ENCODE measurements at places on chromosomes 12 and 14.

DNA sequence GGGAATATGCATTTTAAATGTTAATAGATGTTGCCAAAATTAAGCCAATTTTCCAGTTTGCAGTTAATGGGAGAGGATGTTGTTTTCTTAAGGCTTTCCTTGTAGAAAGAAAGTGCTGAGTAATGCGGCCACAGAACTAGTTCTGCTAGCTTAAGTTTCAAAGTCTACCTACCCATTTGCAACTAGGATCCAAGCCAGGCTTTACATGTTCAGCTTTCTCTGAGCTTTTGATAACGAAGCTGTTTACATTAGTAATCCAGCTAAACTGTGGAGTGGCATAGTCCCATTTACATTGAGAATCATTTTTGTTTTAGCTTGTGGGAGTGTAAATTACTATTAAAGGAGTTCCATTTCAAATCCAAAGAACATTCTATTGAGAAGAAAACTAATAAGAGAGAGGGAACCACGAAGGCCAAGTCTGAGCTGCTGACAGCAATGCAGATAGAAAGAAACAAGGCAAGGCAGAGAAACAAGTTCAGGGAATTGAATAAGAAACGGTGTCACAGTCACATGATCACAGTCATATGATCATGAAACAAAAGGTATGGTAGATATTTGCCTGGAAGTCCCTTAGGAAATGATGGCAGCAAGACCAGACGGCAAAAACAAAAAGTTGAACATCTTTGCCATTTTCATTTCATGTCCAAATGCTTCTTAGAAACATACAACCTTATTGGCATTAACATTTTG is 274.9 kb downstream of the PAWR start:
- no peak for DNase-seq

DNA sequence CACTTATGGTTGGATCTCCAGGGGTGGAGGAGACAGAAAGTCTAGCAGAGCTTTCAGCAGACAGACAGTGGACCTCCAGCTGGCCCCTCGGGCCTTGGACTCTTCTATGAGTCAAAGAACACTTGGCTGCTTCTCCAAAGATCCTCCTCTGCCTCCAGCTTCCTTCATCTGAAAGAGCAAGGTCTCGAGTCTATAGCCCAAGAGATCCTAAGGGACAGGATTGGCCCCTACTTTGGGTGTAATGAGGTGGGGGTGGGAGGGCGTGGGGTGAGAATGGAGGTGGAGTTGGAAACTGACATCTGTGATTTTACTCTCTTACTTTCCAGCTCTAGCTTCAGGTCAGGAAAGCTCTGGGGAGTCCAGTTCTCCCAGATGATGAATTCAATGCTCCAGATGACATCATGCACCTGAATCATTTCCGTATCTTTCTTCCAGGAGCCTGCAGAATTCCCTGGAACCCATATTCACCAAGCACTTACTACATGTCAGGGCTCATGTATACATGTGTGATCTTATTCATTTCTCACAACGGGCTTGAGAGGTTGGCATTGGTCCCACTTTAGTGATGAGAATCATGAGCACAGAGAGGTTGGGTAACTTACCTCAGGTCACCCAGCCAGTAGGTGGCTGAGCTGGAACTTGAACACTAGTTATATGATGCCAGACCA is 10.2 kb upstream of the PGF start:
- no peak for DNase-seq

DNA sequence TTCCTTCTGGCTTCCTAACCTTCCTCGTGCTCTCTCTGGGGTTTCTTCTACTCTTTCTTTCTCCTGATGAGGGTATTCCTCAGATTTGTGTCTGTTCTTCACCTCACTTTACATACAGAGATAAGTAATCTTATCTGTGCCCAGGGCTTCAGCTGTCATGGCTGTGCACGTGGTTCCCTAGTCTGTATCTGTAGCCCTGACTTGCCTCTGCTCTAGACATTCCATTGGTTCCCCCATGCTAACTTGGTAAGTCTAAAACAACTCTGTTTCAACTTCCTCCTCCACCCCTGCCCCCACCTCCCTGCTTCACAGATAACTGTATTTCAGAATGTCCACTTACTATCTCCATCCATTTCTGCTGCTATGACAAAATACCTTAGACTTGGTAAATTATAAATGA is 10.8 kb downstream of the DIP2B start:
- DNase-seq: no peak

DNA sequence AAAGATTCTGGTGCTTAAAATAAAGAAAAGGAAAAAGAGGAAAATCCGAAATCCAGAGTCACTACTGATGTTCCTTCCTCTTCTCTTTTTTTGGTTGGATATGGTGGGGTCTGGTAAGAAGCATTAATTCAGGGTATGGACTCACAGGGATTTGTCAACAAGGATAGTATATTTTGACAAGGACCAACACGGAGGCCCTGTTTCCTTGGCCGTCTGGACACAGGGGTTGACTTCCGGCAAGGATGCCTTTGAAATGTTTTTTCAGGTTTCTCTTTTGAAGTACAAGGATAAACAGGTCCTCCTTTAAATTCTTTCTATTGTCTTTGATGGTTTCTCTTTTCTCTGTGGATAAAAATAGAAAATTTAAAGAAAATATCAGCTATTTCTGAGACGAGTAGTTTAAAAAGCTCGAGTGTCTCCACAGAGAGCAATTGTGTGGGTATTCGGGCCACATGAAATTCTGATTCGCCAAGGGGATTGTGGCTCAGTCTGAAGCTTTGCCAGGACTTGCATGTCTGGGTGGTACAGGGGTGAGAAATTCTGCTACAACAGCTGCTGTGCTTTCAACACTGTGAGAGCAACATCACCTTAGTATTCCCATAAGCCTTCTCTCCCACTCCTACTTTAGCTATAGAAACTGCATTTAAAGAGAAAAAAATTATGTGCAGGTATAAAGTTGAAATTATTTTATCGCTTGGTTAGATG is 88.5 kb upstream of the CSRP2 start:
- DNase-seq: no peak

DNA sequence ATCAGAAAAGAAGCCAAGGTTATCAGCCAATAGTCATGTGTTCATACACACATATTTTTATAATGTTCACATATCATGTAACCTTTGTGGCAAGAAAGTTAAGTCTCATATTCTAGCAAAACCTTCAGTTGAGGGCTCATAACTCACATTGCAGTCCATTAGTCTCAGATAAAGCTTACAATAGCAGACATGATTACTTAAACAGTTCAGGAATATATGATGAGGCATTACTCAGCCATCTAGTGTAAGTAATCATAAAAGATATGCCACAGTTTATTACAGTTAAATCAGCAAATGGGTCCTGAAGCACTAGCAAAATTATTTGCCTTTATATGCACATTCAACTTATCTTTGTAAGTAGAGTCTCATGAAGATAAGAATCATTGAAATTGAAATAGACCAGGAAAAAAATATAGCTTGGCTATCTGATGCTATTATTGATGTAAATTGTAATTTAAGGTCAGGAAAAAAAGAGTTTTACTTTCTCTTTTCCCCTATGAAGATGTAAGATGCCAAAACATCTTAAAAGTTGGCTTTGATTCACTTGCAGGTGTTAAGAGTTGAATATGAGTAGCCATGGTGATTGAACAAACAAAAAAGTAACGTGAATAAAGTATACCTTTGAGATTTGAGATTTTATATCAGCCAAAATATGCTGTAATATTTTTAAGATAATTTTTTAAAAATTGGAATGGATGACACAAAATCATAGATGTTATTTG is 537.0 kb downstream of the SLC6A15 start:
- DNase-seq: no peak

DNA sequence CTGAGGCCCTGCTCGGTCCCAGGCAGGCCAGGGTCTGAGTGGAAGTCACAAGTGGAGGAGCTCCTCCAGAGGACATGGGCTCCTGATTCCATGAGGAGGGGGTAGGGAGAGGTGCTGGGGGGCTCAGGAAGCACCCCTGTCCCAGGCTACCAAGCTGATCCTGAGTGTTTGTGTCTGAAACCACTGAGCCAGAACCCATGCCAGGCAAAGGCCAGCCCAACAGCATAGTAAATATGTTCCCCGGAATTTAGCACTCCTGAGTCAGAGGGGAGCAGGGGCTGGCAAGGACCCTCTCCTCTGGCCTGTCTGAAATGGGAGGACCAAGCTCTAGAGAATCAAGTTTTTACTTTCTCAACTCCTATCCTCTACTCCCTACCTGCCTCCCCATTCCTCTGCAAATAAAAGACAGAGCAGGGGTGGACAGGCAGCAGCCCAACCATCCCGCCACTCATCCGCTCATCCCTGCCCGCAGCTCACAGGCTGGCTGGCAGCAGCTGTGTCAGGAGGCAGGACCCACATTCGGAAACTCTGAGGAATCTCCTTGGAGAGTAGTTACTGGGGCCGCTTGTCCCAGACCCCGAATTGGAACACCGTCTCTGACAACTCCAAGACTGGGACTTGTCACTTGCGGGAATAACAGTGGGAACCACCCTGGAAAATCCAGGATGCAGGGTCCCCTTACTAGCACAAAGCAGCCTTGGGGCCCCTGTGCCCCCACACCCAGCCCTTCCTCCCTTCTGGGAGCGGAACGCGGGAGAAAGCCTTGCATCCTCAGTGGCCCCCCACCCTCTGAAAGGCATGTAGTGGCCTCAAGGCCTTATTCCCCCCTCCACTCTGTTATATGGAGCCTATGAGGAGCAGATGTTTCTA is 102.5 kb downstream of the ZFP36L1 start:
- DNase-seq: no peak

GRCh38 chr12:72098622-72099021 is 160.0 kb downstream of the TPH2 start:
- no peak for DNase-seq

GRCh38 chr12:69392179-69392928 is 32.8 kb downstream of the YEATS4 start:
- DNase-seq: no peak

GRCh38 chr12:29559198-29559597 is 61.7 kb upstream of the OVCH1 start:
- DNase-seq: no peak

- DNase-seq: no peak
Measured at GRCh38 chr12:24705741-24706358, 243.1 kb downstream of the BCAT1 start.

- DNase-seq: no peak
Measured at GRCh38 chr12:24297516-24297915, 348.0 kb upstream of the SOX5 start.

DNA sequence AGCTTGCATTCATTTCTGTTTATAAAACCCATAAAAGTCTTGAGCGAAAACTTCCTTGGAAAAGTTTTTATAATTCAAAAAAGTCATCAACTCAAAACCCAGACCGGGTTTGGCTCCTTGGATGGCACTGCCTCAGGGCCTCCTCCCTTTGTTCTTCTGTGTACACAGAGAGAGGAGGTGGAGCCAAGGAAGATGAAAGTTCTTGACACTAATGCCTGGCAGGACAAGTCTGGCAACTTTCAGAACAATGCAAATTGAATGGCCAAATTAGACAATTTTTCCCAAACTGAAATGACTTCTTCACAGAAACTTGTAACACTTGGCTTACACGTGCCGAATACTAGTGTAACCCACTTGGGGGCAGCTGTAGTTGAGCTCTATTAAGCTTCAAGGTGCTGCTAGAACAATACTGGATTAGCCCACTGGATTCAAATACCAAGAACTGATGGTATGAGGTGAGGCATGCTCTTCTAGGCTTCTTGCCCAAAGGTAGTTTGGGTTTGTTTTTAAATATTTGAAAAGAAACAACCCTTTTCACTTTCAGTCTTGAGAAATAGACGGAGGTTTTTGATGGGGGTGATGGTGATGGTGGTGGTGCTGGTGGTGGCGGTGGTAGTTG is 86.6 kb upstream of the FRMD6 start:
- DNase-seq: no peak

GRCh38 chr12:110227138-110227537 is 53.9 kb upstream of the ATP2A2 start:
- DNase-seq: no peak

GRCh38 chr14:100888789-100889315 is 14.7 kb downstream of the RTL1 start:
- no peak for DNase-seq

- no peak for DNase-seq
Measured at GRCh38 chr12:60832290-60832689, 1236.5 kb downstream of the SLC16A7 start.

DNA sequence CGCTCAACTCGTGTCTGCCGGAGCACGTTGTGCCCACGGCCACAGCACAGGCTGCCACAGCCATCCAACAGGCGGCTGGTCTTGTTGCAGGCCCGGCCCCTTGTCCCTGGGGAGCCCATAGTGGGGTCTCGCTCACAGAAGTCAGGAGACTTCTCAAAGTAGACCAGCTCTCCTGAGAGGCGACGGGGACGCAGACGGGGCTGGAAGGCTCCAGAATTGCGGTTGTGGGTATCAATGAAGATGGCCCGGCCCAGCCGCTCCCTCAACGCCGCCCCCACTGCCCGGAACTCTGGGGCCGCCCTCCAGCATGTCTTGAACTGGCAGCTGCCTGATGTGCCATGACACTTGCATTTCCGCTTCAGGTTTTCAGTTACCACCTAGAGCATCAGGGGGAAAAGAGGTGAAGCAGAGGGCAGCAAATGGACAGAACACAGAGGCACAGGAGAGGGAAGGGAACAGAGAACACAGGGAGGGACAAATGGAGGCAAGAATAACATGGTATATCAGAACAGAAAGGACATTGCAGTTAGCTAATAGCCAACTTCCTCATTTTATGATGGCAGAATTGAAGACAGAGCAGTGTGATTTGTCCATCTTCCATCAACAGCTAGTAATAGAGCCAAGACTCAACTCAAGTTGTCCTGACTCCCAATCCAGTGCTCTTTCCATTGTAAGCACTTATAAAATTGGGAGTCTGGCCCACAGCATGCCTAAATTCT is 5.2 kb downstream of the WNT10B start:
- DNase-seq: no peak

DNA sequence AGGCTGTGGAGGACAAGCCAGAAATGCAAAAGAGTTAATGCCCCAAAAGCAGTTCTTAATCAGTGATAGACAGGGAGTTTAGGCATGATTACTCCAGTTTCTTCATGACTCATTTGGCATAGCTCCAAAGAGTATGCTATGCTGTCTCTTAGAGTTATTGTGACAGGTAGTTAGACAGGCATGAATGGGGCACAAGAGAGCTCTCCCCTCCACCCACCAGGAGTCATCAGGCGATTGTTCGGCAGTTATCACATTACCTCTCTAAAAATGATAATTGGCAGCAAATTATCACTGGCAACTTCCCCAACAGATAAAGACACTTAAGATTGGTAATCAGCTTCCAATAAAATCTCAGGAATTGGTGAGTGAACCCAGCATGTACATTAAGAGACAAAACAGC is 320.1 kb downstream of the DAD1 start:
- no peak for DNase-seq

DNA sequence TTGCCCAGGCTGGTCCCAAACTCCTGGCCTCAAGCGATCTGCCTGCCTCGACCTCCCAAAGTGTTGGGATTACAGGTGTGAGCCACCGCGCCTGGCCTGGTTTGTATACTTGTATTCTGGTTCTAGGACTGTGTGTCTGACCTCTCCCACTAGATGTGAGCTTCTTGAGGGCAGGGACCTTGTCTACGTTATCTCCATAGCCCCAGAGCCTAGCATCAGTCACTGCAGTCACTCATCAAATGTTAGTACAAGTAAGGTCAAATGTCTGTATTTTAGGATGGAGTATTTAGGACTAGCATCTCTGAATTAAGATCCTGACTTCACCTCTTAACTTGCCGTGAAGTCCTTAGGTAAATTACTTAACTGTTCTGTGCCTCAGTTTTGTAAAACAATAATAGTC is 2.9 kb downstream of the RILPL2 start:
- DNase-seq: no peak
